ENCODE measurements at places on chromosomes 5 and 9. TPM values are rescaled to one million over a fixed set of nuclear protein-coding genes. Genes with fewer than 3 reads are reported as not detected.

C9orf50 gene
- 0.12 TPM for total RNA-seq

IL17B gene
- 0.22 TPM for total RNA-seq

ZDHHC11B gene
- total RNA-seq, result 0.50 TPM

GZMA gene
- total RNA-seq, result not detected

GALNT12 gene
- total RNA-seq, result 69.5 TPM

SPATA31D4 gene
- under 0.01 TPM for total RNA-seq

MORN5 gene
- not detected for total RNA-seq

DNLZ gene
- total RNA-seq, result 19.1 TPM

FRMD3 gene
- 1.4 TPM for total RNA-seq

SWI5 gene
- total RNA-seq, result 31.2 TPM

CCDC183 gene
- 0.37 TPM for total RNA-seq

COL23A1 gene
- total RNA-seq, result under 0.01 TPM

EIF4EBP3 gene
- 0.77 TPM for total RNA-seq

RGS7BP gene
- not detected for total RNA-seq

NR2F1-AS1 gene
- 20.1 TPM for total RNA-seq

TMEFF1 gene
- 2.5 TPM for total RNA-seq

ANKRD33B gene
- 1.3 TPM for total RNA-seq

SH3RF2 gene
- total RNA-seq, result 1.2 TPM

SNAPC3 gene
- total RNA-seq, result 53.9 TPM

IFNA10 gene
- not detected for total RNA-seq

IQGAP2 gene
- total RNA-seq, result 2.1 TPM

CHSY3 gene
- total RNA-seq, result 5.5 TPM

SLC12A7 gene
- total RNA-seq, result 17.6 TPM

WDR38 gene
- total RNA-seq, result not detected

PCDHB5 gene
- total RNA-seq, result 0.50 TPM

TEX48 gene
- not detected for total RNA-seq

SLC4A9 gene
- total RNA-seq, result not detected

HSD17B4 gene
- total RNA-seq, result 244 TPM

CNOT6 gene
- 14.8 TPM for total RNA-seq

APBA1 gene
- 9.2 TPM for total RNA-seq

SVEP1 gene
- total RNA-seq, result 42.2 TPM

GTF3C4 gene
- 14.2 TPM for total RNA-seq

NME5 gene
- total RNA-seq, result 1.7 TPM

PAIP1 gene
- 87.1 TPM for total RNA-seq

C9 gene
- 1.1 TPM for total RNA-seq

NTNG2 gene
- total RNA-seq, result 3.5 TPM

NUTM2G gene
- not detected for total RNA-seq

C7 gene
- total RNA-seq, result 0.12 TPM

NOXA1 gene
- total RNA-seq, result 1.00 TPM

IFNA13 gene
- not detected for total RNA-seq

ASTN2 gene
- total RNA-seq, result 7.5 TPM

GDA gene
- total RNA-seq, result 0.11 TPM

ZCCHC10 gene
- total RNA-seq, result 12.3 TPM

WHRN gene
- 1.5 TPM for total RNA-seq

NRARP gene
- total RNA-seq, result 0.12 TPM

LCN9 gene
- total RNA-seq, result not detected

LYRM7 gene
- 15.8 TPM for total RNA-seq

TRIM14 gene
- 7.7 TPM for total RNA-seq

BARX1 gene
- total RNA-seq, result not detected

Measured in uterine smooth muscle cell (primary cell).